ENCODE measurements at places on chromosomes 1 and 21. TPM values are rescaled to one million over a fixed set of nuclear protein-coding genes. Genes with fewer than 3 reads are reported as not detected.

DNA sequence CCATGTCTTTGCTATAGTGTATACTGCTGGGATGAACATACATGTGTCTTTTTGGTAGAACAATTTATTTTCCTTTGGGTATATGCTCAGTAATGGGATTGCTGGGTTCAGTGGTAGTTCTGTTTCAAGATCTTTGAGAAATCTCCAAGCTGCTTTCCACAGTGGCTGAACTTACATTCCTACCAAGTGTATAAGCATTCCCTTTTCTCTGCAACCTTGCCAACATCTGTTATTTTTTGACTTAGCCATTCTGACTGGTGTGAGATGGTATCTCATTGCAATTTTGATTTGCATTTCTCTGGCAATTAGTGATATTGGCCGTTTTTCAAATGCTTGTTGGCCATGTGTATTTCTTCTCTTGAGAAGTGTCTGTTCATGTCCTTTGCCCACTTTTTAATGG lies 37.5 kb upstream of the ANGPTL1 start:
- no peak for DNase-seq

DNA sequence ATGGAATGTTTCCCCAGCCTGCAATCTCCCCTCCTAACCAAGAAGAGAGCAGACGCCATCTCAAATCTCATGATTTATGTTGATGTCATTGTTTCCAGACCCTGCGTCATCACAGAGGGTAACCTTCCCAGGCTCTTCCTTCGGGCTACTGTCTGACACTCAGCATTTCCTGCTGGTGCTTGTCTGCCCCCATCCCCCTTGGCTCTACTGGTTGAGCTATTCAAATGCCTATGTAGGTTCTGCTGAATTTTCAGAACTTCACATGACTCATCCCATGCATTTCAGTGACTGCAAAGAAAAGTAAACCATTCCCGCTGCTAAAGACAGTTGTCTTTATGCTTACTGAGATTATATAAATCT lies 24.8 kb upstream of the ITPKB start:
- peak; percentile 98 for DNase-seq

DNA sequence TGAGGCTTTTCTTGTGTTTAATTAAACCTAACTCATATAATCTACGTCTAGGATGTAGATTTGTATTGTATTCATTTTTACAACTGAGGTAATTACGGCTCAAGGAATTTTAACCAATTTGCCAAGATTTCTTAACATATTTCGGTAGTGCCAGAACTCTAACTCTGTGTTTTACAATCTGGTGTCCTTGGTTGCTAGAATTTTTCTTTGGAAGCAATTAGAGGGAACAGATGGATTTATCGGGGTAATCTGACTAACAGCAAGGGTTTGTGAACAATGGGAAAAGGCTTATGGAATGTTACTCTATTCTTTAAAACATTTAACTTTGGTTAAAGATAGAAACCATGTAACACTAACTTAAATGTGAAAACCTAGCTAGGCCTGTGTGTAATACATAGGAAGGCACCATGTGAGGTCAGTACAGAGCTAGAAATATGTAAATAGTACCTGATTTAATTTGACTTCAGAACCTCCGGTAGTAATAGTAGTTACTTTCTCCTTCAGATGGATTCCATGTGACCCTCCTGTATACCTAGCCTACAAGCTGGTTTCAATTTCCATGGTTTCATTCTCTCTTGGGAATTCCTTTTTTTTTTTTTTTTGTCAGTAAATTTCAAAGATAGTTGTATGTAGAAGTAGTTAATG lies 1.2 kb downstream of the MTF2 start:
- DNase-seq, result peak; percentile 46

- DNase-seq, result no peak
These were observed 536.8 kb downstream of the MATN1 start for GRCh38 chr1:30186586-30186985.

- DNase-seq, result no peak
These were observed 48.0 kb upstream of the B3GALNT2 start for GRCh38 chr1:235552146-235552716.

DNA sequence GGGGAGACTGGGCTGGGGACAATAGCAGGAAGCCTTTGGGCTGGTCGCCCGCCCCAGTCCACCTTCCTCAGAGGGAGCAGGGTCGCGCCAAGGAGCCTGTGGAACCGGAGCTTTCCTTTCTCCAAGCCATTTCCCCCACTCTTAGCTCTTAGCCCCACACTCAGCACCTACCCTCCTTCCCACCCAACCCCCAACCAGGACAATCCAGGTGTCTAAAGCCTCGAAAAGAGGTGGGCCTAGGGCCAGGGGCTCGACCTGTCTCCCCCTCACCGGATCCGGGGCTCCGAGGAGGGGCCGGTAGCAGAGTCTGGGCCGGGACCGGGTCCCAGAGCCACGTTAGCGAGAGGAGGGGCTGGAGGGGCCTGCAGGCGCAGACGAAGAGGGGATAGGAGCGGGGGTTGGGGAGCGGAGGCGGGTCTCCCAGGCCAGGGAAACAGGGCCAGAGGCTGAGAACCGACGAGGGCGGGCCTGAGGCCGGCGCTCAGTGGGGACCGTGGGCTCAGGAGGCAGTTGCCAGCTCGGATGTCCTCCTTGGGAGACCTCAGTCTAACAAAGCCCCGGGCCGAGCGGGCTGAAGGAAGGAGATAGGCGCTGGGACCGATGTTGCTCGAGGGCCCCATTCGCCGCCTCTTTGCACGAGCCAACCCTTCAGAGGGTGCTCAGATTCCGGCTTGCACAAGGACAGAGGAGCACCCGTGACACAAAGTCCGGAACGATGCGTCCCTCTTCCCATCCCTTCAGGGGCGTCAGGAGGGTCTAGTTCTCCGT lies 943 bp downstream of the SEMA6C start:
- no peak for DNase-seq

GRCh38 chr1:90472775-90473174 lies 244.3 kb downstream of the BARHL2 start:
- no peak for DNase-seq

DNA sequence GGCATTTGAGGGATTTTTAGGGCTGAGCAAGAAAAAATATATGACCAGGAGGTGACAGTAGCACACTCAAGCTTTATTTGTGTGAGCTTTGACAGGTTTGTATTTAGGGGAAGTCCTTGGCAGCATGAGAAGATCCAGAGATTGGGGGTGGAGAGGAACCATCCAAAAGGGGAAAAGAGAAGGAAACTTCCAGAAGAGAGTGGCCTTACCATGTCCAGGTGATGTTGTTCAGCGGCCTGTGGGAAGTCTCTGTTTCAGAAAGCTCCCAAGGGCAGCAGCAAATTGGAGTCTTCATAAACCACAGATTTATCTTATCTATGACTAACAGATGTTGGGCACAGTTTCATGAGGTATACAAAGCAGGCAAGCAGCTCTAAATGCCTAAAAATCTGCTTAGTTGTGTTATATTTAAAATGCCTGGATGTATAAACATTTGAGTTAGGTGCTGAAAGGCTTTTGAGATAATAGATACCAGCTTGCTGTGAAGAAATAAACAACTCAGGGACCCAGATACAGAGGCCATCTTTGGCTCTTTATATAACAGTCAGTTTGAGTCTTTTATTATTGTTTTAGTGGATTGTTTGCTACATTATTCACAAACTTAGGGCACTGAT lies 21.2 kb upstream of the ADAR start:
- peak; percentile 57 for DNase-seq

DNA sequence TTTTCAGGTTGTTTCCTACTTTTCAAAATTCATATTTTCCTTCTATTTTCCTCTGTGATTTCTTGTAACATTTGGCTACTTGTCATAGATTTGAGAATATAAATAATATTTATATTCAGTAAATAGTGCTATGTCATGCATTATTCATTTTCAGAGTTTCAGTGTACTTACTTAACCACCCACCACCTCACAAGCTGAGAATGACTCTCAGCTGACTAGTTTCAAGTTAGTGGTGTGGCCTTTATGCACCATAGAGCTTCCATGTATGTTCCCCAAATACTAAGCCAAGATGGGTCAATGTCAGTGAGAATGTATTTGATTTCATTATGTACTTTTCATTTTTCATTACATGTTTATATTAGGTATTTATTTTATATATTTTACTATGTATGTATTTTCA lies 56.9 kb upstream of the RGS1 start:
- no peak for DNase-seq

DNA sequence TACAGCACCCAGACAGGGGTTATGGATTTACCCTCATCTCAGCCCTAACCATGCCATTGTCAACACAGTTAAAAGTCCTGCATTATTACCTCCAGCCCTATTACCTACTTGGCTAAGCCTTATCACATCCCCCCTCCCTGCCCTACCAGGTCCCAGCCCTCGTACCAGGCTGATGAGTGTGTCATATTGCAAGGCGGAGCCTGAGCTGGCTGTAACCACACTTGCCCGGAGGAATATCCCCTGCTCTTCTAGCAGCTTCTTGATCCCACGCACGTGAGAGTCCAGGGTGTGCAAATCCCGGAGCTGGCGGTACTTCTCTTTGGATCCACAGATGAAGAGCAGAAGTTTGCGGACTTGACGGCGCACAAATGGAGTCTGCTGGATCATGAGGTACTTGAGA lies 87.4 kb downstream of the UBR4 start:
- DNase-seq, result no peak

- DNase-seq, result no peak
These were observed 15.8 kb upstream of the DIP2A start for GRCh38 chr21:46442938-46443337.

DNA sequence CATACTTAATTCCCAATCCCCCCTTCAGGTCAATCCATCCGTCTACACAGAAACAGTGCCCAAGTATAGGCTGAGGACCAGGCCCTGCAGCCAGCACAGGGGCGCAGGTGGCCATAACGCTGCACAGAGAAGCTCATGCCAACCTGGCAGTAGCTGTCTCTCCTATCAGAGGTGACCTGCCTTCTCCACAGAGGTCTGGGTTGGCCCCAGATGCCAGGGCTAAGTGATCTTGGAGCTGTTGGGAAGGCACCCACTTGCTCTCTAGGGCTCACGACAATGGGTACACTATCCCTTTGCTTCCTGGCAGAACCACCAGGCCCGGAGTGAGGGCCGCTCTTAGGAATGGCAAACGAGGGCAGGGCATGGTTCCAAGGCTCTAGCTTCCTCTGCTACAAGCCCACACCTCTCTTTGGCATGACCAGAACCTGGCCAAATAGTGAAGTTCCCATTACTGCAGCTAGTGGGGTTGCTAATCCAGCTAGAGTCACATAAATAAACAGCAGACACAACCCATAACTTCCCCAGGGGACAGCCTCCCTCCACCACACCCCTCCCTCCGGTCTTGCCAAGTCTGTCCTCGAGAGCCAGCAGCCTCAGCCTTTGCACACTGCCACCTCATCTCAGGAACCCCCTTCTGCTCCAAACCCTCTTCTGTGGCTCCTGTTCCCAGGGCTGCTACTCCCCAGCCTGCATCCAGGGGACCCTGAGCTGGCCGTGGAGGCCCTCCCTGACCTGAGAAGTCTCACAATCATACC lies 113.0 kb downstream of the GLIS1 start:
- no peak for DNase-seq

- no peak for DNase-seq
These were observed 4.8 kb downstream of the AGO3 start for GRCh38 chr1:35935442-35936388.

GRCh38 chr1:59978511-59978910 lies 51.9 kb upstream of the CYP2J2 start:
- no peak for DNase-seq

DNA sequence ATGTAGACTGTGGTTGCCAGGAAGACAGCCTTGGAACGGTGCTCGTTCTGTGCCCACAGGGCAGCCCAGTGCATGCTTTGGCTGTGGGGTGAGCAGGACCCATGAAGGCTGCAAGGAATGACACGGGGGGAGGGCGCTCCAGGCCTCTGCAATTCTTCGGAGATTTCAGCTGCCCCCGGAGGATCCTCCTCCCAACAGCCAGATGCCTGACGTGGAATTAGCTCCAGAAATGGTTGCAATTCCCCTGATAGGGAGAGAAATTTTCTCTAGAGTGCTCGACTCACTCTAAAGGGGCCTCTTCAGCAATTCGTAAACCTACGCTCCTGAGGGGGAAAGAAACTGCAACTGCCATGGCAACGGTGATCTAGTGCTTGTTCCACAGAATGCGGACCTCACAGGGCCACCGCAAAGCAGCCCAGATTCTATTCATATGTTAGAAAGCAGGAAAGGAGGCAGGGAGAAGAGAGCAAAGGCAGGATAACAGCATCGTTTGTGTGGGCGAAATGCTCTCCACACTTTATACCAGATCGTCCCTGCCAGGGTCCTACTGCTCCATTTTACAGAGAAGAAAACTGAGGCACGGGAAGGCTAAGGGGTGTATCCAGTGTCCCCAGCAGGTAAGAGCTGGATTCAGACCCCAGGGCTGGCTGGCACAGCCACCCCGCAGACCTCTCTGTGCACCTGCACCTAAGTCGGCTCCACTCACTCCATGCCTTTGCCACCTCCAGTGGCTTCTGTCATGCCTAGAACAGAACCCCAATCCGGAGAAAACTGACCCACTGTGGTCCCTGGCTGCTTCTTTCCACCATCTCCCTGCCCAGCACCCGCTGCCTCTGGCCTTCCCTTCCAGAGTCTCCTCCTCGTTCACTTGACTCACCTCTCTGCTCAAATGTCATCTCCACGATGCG lies 11.9 kb upstream of the PDE9A start:
- no peak for DNase-seq

- no peak for DNase-seq
These were observed 79.2 kb upstream of the NRIP1 start for GRCh38 chr21:15144026-15144425.

DNA sequence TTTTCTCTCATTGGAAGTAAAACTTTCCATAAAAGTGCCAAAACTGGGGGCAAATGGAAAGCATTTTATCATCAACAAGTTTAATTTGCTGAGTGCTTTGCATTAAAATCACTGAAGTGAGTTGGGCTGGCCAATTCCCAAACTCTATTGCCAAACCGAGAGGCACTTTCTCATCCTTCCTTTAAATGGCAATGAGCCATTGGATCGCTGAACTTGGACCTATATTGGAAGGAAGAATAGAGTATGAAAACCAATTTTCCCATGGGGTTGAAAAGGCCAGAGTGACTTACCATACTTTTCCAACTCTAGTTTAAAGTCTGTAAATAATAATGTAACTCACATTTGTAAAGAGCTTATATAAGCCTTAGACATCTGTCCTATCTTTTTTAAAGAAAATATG lies 189.1 kb upstream of the C1orf87 start:
- DNase-seq, result no peak

- no peak for DNase-seq
These were observed 518.5 kb downstream of the PTPRU start for GRCh38 chr1:29754573-29755375.

The OVAAL gene
- not detected for total RNA-seq

The SH2D2A gene
- total RNA-seq, result 0.09 TPM

The SERTAD4 gene
- total RNA-seq, result 8.0 TPM

The AMY1B gene
- total RNA-seq, result not detected

The LAPTM5 gene
- not detected for total RNA-seq

The KRTAP7-1 gene
- total RNA-seq, result not detected

The LCE1C gene
- total RNA-seq, result not detected
